ENCODE measurements at places on chromosomes 1 and 21. TPM values are rescaled to one million over a fixed set of nuclear protein-coding genes. Genes with fewer than 3 reads are reported as not detected.

The RNU1-2 gene
- 5,988 TPM for total RNA-seq

The TNFRSF8 gene
- total RNA-seq = 2.2 TPM

The IPP gene
- total RNA-seq = 11.2 TPM

The EPHB2 gene
- 4.3 TPM for total RNA-seq

The SYT2 gene
- not detected for total RNA-seq

The RNASEL gene
- 4.9 TPM for total RNA-seq

The CA14 gene
- 8.7 TPM for total RNA-seq

The KRTAP19-1 gene
- not detected for total RNA-seq

The MYBPHL gene
- total RNA-seq = 220 TPM

The KLHL21 gene
- 43.9 TPM for total RNA-seq

The MIXL1 gene
- total RNA-seq = not detected
